ENCODE measurements at places on chromosomes 16 and 17.

GRCh38 chr17:32227910-32228309, 37.7 kb upstream of the RHBDL3 start:
- H3K27me3 ChIP-seq = no peaks in the 10 kb centered on the region
- DNase-seq = no peak
- H3K4me1 ChIP-seq = no peaks in the 10 kb centered on the region
- no peaks in the 10 kb centered on the region for H3K36me3 ChIP-seq
- H3K27ac ChIP-seq = no peak overlapping the region
- no peak overlapping the region for H3K4me3 ChIP-seq

DNA sequence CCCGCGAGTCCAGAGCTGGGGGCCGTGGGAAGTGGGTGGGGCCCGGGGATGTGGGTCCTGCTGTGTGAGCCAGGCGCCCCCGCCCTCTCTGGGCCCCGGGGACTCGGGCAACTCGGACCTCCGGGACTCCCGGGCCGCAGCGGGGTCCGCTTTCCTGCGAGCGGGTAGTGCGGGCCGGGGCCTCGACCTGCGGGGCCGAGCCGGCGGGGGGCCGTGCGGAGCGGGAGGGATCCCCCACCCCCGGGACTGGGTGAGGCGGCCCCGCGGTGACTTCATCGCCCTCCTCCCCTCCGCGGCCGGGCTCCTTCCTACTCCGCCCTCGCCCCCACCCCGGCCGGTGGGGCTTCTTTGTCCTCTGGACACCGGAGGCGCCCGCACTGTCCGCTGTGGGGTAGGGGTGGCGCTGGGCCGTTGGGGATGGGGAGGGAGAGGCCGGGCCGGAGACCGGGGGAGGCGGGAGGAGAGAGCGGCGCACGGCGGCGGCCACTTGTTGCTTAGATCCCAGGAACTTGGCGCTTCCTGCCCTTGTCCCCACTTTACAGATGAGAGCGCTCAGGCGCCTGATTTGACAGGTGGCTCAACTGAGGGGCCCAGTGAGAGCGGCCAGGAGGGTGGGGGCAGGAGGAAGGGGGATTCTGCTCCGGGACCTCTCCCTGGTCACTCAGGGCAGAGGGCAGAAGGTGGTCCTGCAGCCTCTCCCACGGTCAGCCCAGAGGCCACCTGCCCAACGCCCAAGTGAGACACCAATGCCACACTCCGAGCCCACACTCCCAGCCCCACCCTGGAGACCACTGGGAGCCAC, 874 bp downstream of the CMTM3 start:
- H3K27me3 ChIP-seq = peaks cover 11% of the 10 kb centered on the region
- DNase-seq = no peak
- H3K4me3 ChIP-seq = peak overlapping the region; percentile 59
- H3K4me1 ChIP-seq = peaks cover 14% of the 10 kb centered on the region
- H3K27ac ChIP-seq = peak overlapping the region; percentile 80

GRCh38 chr17:41777157-41777573, 9.3 kb downstream of the JUP start:
- no peaks in the 10 kb centered on the region for H3K27me3 ChIP-seq
- H3K36me3 ChIP-seq = no peaks in the 10 kb centered on the region
- peak overlapping the region; percentile 94 for H3K27ac ChIP-seq
- DNase-seq = peak; percentile 29
- H3K4me3 ChIP-seq = no peak overlapping the region

GRCh38 chr16:4056161-4057105, 59.8 kb downstream of the ADCY9 start:
- H3K27ac ChIP-seq = peak overlapping the region; percentile 91
- no peaks in the 10 kb centered on the region for H3K27me3 ChIP-seq
- H3K4me1 ChIP-seq = peaks cover 67% of the 10 kb centered on the region
- H3K4me3 ChIP-seq = no peak overlapping the region
- no peaks in the 10 kb centered on the region for H3K36me3 ChIP-seq

DNA sequence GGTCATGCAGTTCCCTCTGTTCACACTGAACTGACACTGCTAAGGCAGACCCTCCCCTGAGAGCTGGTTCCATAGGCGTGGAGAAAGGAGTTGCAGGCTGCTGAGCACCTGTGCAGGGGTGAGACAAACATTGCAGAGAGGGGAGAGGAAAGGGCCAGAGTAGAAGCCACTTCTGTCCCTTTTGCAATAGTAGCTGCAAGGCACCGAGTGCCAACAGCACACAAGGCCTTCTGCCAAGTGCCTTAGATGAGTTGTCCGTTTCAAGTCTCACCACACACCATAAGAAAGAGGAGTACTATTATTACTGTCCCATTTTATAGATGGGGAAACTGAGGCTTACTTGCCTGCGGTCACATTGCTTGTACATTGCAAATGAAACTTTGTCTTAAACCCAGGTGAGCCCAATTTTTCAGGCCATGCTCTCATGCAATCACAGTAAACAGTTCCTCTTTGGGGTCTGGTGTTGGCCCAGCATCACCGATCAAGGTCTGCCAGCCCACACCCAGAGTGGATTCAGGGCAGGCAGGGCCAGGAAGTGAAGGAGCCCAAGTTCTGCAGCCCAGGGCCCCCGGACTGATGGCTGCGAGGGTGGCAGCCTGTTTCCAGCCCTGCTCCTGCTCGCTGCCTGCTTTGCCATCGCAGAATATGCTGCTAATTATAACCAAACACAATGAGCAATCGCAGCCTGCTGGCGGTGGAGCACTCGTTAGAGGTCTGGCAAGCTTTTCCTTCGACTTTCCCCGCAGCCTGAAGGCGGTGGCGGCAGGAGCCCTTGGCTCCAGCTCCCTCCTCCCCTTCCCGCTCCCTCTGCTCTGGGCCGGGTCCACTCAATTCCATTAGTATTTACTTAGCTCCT, 36.8 kb upstream of the DYNLL2 start:
- no peak for DNase-seq
- no peak overlapping the region for H3K4me3 ChIP-seq
- no peaks in the 10 kb centered on the region for H3K36me3 ChIP-seq

DNA sequence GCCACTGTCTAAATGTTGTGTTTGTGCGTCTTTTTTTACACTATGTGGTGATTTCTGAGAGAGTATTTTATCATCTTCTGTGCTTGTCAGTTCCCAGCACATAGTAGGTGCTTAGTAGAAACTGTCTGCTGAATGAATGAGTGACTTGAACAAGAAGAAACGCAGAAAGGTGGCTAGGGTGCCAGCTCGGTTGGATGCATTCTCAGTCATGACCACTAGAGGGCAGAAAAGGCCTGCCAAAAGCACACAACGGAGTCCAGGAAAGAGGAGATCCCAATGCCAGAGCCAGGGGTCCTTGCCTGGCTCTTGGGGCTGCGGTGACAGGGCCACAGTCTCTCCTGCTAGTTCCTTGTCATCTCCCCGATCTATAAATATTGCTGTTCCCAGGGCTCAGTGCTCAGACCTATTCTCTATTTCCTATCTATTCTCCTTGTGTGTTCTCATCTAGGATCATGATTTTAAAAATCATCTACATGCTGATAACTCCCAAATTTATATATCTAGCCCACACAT, 57.3 kb upstream of the CCL1 start:
- peak; percentile 18 for DNase-seq
- H3K27ac ChIP-seq = no peak overlapping the region

DNA sequence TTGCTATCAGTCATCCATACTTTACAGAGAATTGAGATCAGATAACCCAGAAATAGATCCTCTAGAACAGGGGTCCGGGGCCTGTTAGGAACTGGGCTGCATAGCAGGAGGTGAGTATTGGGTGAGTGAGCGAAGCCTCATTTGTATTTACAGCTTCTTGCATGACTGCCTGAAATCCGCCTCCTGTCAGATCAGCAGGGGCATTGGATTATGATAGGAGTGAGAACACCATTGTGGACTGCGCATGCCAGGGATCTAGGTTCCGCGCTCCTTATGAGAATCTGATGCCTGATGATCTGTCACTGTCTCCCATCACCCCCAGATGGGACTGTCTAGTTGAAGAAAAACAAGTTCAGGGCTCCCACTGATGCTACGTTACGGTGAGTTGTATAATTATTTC, 13.0 kb upstream of the SCIMP start:
- no peak overlapping the region for H3K27ac ChIP-seq
- H3K27me3 ChIP-seq = no peaks in the 10 kb centered on the region
- peaks cover 7% of the 10 kb centered on the region for H3K4me1 ChIP-seq
- DNase-seq = no peak

- DNase-seq = no peak
- H3K36me3 ChIP-seq = no peaks in the 10 kb centered on the region
- no peak overlapping the region for H3K4me3 ChIP-seq
- peaks cover 7% of the 10 kb centered on the region for H3K4me1 ChIP-seq
- H3K27me3 ChIP-seq = no peaks in the 10 kb centered on the region
Measured at GRCh38 chr17:27376637-27377547, 79.4 kb upstream of the KSR1 start.

GRCh38 chr16:85069171-85069570, 41.6 kb downstream of the KIAA0513 start:
- H3K4me3 ChIP-seq = no peak overlapping the region
- DNase-seq = no peak
- H3K27ac ChIP-seq = no peak overlapping the region
- no peaks in the 10 kb centered on the region for H3K36me3 ChIP-seq

DNA sequence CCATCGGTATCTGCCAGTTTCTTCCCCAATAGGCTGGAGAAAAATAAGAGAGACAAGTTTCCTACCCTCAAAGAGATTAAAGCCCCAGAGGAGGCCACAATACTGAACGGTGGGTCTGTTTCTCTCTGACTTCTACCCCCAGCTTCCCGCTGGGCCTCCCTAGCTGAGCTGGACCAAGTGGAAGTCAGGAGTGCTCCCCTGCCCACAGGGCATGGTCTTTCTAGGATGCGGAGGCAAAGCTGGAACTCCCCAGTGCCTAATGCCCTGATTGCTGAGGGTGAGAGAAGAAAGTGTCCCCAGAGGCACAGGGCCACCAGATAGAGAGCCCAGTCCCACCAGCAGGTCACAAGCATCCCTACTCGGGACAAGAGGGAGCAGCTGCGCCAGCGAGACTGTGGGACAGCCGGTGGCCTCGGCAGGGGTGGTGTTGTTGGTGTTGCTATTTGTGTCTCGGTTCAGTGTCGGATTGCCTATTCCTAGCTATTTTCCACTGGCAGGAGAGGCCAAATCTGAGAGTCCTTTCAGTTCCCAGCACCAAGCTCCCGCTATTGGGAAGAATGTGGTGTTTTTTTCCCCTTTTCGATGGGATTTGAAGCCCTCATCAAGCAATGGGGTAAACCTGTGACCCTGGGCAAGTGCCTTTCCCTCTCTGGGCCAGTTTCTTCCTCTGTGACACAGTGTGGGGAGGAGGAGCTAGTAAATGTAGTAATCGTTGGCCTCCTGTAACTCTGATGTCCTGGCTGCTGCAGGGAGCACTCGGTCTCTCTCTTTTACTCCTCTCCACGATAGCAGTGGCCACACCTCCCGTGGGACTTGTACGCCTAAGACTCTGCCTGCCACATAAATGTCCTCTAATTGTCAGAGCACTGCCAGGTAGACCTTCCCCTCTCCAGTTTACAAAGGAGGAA, 22.5 kb upstream of the TBX2 start:
- peaks cover 17% of the 10 kb centered on the region for H3K4me1 ChIP-seq
- H3K36me3 ChIP-seq = no peaks in the 10 kb centered on the region
- no peaks in the 10 kb centered on the region for H3K27me3 ChIP-seq

DNA sequence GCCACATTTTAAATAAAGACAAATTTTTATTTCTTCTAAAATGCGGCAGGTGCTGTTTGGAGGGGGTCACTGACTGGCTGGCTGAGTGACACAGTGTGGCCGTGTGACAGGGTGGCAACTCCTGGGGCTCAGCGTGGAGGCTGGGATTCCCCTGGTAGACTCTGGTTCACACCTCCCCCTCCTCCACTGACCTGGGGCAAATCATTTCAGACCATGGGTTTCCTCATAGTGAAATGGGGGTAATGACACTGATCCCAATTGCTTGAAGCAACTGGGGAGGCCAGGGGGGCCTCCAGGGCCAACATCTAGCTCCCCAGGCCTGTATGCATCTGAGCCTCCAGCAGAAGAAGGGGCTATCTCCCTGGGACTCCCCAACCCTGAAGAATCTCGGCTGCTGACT, 6.6 kb downstream of the HSD11B2 start:
- no peak for DNase-seq
- H3K4me1 ChIP-seq = peaks cover 14% of the 10 kb centered on the region

DNA sequence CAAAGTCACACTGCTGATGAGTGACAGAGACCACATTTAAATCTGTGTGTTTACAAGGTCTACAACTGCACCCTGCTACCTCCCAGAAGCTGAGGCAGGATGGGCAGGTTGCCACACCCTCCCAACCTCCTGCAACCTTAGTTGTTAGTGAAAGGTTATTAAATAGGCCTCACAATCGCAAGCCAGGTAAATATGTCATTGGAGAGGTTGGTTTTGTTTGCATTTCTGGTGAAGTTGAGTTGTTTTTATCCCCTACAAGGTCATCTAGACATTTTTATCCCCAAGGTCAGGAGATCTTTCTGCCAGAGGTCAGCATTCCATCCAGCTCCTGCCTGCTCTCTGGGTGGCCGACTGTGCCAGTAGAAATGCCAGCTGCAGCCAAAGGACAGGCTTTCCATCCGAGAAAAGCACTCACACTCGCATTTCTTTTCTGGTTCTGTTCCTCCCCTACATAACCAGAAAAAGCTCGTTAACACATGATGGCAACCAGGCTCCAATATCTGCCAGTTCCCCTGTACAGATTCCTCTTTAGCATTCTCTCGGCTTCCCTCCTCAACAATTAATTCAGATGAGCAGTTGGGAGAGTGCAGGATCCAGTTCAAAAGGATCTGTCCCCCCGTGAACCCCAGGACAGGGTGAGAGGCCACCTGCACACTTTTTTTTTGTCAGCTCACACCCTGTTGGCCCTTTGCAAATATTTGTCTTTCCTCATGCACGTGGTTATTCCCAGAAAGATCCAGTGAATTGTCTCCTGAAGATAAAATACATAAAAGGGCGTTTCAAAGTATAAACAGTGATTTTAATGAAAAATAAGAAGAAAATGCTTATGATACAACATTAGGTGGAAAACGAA, 562.8 kb downstream of the MAF start:
- H3K27me3 ChIP-seq = no peaks in the 10 kb centered on the region
- no peak for DNase-seq
- no peak overlapping the region for H3K27ac ChIP-seq

- H3K27ac ChIP-seq = no peak overlapping the region
- no peaks in the 10 kb centered on the region for H3K36me3 ChIP-seq
- no peaks in the 10 kb centered on the region for H3K27me3 ChIP-seq
- H3K4me3 ChIP-seq = no peak overlapping the region
- DNase-seq = no peak
Measured at GRCh38 chr17:57424273-57424672, 167.9 kb downstream of the MSI2 start.

GRCh38 chr17:75238684-75239191, 22.7 kb downstream of the GGA3 start:
- H3K4me1 ChIP-seq = peaks cover 33% of the 10 kb centered on the region
- H3K27me3 ChIP-seq = no peaks in the 10 kb centered on the region
- H3K36me3 ChIP-seq = peaks cover 82% of the 10 kb centered on the region

DNA sequence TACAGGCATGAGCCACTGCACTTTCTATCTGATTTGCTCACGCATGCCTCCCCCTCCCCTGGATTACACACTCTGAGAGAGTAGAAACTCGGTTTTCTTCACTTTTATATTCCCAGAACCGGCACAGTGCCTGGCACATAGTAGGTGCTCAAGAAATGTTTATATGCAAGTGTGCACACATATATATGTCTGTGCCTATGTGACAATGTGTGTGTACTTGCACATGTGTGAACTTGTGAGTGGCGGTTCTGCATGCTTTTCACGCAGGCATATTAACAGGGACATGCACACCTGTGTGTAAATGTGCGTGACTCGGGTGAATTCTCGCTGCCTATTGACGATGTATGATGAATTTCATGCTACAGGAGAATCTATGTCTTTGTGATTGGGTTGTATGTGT, 22.1 kb upstream of the IL21R start:
- H3K27me3 ChIP-seq = no peaks in the 10 kb centered on the region
- no peak overlapping the region for H3K4me3 ChIP-seq
- no peaks in the 10 kb centered on the region for H3K36me3 ChIP-seq
- no peak for DNase-seq

GRCh38 chr17:76268015-76268749, 3.0 kb downstream of the UBALD2 start:
- H3K4me1 ChIP-seq = peaks cover 78% of the 10 kb centered on the region
- peak; percentile 92 for DNase-seq
- H3K4me3 ChIP-seq = peak overlapping the region; percentile 81
